ENCODE measurements at places on chromosomes 2 and 18.
A peak's percentile ranks its signal among the peaks of the same experiment; 100 is the strongest.

DNA sequence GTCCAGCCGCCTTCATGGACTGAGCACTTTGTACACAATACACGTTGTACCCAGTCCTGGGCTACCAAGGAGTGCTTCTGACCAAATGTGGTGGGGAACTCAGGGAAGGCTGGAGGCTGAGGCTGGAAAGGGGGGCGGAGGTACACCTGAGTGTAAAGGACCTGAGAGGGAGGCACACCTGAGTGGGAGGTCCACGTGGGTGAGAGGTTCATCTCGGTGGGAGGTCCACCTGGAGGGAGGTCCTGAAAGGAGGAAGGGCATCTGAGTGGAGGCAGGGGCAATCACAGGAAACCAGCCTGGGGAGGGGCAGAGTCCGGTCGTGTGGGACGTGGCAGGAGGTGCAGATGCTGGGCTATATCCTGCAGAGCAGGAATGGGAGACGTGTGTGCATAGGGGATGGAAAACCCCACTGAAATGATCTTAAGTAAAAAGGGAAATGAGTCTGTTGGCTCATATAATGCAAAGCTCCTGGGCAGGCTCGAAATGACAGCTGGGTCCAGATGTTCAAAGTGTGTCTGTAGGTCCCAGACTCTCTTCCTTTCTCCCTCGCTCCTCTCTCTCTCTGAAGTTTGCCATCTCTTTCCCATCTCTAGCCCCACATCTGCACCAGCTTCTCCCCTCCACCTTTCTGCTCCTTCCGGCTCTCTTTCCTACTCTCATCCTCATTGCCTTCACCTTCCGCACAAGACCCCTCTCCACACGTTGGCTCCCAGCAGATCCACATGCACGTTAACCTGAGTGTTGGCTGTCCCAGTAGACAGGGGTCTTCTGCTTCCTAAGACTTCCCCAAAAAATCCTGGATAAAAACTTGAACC is 137.7 kb downstream of the PXDN start:
- DNase-seq: no peak

- DNase-seq: no peak
Measured at GRCh38 chr18:48711651-48712486, 173.0 kb downstream of the CTIF start.

- DNase-seq: no peak
Measured at GRCh38 chr18:60543646-60544045, 171.1 kb upstream of the MC4R start.

DNA sequence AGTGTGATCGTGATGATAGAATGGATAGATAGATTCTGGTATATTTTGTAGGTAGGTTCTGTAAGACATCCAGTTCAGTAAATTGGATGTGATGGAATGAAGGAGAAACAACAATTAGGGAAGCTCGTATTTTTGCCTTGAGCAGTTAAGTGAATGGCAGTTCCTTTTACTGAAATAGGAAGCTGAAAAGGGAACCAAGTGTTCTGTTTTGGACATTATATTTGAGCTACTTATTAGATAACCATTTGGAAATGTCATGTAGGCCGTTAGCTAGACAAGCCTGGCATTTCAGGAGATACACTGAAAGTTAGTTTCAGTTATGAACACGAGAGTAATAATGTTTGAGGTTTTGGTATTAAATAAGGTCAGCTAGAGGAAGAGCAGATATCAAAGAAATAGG is 41.5 kb downstream of the MARCHF7 start:
- no peak for DNase-seq

DNA sequence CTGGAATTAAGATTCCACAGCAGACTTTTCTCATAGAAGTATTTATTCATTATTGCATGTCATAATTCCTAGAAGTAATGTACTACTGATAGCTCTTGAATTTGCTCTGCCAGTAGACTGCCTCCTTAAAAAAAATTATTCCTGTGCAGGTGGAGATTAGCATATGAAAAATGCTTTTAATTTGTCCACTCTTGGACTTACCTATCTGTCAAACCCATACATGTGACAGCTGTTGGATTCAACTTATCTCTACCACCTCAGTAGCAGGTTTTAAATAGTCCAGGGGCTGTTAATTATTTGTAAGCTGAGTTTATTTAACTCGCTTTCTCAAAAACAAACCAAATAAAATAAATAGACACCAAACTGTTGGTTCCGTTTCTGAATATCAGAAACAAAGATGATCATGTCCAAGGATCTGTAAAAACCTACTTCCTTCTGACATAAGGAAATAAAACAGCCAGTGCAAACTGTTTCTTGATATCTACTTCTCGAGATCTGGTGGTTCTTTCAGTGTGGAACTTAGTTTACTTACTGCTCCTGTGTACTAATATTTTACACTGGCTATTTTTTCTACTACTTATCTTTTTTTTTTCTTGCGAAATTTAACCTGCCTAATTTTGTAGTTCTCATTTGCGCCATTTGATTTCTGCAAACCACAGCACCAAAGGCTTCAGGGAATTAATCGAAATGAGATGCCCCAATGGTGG is 44.2 kb downstream of the ZEB2 start:
- DNase-seq: peak; percentile 17

- no peak for DNase-seq
Measured at GRCh38 chr2:66031236-66031635, 403.7 kb upstream of the MEIS1 start.

DNA sequence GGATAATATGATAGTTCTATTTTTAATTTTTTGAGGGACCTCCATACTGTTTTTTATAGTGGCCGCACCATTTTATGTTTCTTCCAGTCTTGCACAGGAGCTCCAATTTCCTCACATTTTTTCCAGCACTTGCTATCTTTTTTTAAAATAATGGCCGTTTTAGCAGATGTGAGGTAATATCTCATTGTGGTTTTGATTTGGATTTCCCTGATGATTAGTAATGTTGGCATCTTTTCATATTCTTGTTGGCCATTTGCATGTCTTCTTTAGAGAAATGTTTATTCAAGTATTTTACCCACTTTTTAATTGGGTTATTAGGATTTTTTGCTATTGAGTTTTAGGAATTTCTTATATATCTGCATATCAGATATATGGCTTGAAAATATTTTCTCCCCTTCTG is 29.9 kb upstream of the NAPG start:
- no peak for DNase-seq

DNA sequence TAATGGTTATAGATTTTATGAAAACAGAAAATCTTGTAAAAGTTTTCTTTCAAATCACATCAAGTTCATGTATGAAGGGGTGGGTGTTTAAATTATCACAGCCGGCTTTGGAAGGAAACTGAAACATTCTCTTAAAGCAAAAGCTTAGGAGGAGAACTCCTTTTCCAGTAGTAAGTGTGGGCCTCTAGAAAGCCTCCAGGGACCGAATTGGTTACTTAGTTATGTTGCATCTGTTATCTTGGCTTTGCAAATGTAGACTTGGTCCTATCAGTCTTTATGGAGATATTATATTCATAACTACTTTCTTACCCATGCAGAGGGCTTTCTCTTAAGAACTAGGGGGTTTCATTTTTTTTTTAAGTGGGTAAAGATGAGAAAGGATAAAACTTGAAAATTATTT is 7.4 kb downstream of the NAB1 start:
- no peak for DNase-seq

GRCh38 chr2:182504903-182505302 is 78.1 kb upstream of the PDE1A start:
- no peak for DNase-seq

DNA sequence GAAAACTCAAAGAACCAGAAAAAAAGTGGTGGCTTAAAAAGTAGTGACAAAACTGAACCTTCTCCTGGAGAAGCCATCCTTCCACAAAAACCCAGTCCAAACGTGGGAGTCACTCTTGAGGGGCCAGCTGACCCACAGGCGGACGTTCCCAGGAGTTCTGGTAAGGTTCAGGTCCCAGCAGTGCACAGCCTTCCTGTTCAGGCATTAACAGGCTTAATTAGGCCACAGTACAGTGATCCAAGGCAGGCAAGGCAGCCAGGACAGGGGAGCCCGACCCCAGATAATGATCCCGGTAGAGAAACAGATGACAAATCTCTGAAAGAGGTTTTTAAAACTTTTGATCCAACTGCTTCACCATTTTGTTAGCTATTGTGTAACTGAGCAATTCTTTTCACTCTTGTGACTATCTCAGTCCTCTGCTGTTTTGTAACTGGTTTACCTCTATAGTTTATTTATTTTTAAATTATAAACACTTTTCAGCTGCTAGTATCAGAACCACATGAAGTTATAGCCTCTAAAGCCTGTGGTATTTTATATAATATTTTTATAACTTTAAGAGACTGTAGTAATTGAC is 56.8 kb downstream of the ZC3H6 start:
- no peak for DNase-seq

- peak; percentile 22 for DNase-seq
Measured at GRCh38 chr2:24365051-24365450, 4.7 kb upstream of the ITSN2 start.

- no peak for DNase-seq
Measured at GRCh38 chr2:80028584-80028983, 276.0 kb downstream of the LRRTM1 start.

DNA sequence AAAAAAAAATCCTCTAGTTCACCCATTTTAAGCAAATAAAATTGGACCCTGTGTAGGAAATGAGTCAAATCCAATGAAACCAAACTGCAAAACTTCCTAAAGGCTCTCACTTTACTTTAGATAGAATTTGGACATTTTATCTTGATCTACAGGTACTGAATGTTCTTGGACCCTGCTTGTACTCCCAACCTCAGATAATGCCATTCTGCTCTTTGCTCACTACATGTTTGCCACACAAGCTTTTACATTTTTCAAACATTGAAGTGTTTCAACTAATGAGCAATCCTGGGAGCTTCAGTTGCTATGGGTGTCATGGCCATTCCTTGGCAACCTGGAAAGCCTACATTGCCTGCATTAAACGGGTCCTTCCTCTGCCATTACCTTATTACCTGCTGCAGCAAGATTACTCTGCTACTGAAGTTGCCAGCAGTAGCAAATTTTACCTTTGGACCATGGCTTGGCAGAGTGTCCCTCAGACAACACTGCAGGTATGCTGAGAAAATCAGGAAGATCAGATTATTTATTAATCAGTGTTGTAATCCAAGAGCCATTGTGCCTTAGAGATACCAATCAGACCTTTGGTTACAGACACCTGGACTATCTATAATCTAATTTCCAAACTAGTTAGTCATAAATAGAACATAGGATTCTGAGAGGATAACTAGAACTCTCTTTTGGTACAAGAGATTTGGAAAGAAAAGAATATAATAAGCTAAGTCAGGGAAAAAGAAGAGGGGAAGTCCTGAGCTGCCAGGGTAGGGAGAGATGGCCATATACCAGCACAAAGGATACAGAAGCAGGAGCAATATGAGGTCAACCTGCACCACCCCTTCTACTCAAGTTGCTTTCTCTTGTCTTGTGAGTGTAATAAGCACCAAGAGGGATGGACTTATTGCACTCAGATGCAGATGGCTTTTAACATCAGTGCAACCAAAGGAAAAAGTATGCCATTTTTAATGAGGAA is 293.3 kb upstream of the TFPI start:
- no peak for DNase-seq

DNA sequence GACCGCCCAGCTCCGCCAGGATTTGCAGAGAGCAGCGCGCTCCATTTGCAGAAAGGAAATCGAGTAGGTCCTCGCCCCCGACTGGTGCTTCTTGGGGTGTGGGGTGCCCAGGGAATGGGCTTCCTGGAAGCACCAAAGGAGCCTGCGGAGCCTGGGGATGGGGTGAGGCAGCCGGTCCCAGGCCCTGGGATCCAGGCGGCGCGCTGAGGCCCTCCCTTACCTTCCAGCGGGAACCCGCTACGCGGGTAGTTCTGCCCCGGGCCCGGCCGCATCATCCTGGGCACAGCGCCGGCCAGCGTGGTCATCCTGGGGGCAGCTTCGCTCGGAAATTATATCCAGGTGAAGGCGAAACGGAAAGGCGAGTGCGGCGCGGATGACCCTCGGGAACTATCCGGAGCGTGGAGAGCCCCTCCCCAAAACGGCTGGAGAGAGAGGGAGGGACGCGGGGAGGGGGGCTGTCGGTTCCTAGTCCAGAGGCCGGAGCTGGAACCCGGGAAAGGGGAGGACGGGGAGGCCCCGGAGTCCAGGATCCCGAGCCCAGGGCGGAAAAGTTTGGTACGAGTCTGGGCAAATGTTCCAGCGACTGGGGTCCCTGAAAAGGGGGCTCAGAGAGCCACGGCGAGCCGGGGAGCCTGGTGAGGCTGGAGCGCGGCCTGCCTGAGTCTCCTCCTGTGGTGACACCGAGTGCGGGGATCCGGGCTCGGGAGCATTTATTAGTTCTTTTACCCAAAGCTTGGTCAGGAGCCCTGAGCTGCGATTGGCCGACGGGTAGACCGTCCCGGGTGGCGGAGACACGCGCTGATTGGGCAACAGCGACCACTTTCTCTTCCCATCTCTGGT is at the start of gene PAX3:
TSS of gene PAX3 (minus strand) at position 688 of the 840 bp plus-strand sequence. CDS start at position 305, 383 bp downstream.
- no peak for DNase-seq

GRCh38 chr2:160715428-160715827 is 221.8 kb upstream of the RBMS1 start:
- DNase-seq: no peak

DNA sequence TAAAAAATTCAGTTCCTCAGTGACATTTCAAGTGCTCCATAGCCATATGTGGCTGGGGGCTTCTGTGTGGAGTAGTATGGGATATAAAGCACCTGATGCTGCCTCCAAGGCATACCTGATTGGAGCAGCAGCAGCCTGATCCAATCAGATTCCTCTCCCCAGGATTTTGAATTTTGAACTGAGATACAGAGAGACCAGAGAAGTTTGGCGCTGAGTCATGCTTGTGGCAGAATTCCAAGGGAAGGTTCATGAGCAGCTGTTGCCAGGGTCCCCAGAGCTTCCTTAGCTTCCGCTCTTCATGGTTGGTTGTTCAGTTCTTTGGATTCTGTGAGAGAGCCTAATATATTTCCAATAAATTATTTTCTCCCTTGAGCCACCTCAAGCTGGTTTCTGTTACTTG is 29.0 kb upstream of the CFAP36 start:
- peak; percentile 49 for DNase-seq

Data from NCI-H524 treated with DMSO at 0.1 percent for 48 hours (cell line).